ENCODE measurements at places on chromosomes 16 and 17. TPM values are rescaled to one million over a fixed set of nuclear protein-coding genes. Genes with fewer than 3 reads are reported as not detected.

GRCh38 chr16:67260426-67261063 lies 11.8 kb downstream of the SLC9A5 start:
- no peak for DNase-seq

DNA sequence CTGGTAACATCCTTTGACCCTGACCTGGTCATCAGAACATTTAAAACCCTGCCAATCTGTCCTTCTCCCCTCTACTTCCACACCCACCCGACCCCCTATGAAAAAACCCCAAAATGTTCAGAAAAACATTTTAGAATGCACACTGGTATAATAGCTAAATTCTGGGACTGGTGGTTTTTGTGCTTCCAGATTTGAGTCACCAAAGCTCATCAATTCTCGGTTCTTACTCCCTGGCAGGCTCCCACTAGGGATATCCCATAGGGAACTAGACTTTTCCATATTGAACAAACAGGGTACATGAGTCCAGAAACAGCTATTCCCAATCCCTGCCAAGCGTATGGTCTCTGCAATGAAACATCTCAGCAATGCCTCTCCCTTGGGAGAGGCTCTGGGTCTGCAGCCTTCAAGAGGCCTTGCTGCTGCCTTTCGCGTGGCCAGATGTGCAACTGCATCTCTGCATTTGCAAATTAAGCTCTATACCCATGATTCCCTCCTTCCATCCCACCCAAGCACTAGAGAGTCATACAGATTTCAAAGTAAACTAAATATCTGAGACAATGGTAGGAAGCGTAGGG lies 67.7 kb downstream of the SMG6 start:
- DNase-seq, result no peak

DNA sequence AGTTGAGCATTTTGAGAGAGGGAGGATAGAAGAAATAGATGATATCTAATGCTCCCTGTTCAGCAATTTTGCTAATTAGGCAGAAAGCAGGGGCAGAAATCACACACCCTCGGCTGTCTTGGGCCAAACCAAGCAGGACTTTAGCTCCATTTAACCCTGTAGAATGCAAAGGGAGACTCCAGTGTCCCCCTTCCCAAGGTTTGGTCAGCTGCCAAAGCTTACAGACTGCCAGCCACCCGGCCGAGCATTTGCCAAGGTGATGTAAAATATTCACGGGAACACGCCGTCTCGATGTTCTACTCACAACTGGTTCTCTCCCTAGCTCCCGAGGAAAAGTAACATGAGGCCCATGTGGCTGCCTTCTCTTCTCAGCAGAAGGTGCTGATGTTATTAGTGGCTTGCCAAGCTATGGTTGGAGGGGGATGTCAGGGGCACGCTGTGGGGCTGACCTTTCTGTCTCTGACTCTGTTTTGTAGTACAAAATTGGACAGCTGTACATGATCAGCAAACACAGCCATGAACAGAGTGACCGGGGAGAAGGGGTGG lies 155.3 kb downstream of the PITPNC1 start:
- DNase-seq, result no peak

DNA sequence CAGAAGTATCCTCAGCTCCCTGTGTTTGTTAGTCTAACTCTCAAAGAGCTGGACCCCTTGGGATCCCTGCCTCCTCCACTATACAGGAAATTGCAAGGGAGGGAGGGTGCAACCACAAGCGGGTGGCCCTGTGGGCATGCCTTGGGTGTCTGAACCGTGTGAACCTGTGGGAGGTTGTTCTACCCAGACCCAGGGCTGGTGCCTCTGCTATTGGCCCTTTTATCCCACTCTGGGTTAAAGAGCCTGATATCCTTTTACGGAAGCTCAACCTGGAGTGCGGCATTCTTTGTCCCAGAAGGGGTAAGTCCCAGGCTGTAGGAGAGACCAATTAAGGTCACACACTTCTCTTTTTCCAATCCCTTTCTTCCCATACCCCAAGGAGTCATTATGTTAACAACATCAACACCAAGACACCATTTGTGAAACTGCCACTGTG lies 53.4 kb downstream of the ARSG start:
- DNase-seq, result peak; percentile 18

GRCh38 chr17:34726536-34727384 lies 147.4 kb downstream of the TMEM132E start:
- DNase-seq, result no peak

The PIPOX gene
- total RNA-seq, result 1.3 TPM

The SULT1A4 gene
- 1.2 TPM for total RNA-seq

All from activated naive CD8-positive, alpha-beta T cell treated with anti-CD3 and anti-CD28 coated beads for 36 hours (primary cell).